Activated CD8-positive, alpha-beta memory T cell treated with anti-CD3 and anti-CD28 coated beads, Interleukin-2, amount 50 U/mL, for 4 hours (primary cell): ENCODE measurements at places on chromosomes 7 and 10.

DNA sequence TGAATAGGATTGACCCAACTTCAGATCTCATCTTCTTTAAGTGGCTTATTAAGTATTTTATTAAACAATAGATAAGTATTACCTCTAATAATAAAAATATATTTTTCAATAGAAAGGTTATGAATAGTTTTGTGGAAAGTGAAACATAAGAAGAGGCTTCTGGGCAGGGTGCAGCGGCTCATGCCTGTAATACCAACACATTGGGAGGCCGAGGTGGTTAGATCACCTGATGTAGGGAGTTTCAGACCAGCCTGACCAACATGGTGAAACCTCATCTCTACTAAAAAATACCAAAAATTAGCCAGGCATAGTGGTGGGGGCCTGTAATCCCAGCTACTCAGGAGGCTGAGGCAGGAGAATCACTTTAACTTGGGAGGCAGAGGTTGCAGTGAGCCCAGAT lies 26.5 kb downstream of the GPR85 start:
- DNase-seq = no peak

- no peak for DNase-seq
Observed at GRCh38 chr7:155824227-155824886, 12.1 kb upstream of the SHH start.

- DNase-seq = no peak
Observed at GRCh38 chr10:120987359-120987758, 136.2 kb downstream of the WDR11 start.

GRCh38 chr10:36759141-36759805 lies 366.1 kb upstream of the ANKRD30A start:
- DNase-seq = no peak

DNA sequence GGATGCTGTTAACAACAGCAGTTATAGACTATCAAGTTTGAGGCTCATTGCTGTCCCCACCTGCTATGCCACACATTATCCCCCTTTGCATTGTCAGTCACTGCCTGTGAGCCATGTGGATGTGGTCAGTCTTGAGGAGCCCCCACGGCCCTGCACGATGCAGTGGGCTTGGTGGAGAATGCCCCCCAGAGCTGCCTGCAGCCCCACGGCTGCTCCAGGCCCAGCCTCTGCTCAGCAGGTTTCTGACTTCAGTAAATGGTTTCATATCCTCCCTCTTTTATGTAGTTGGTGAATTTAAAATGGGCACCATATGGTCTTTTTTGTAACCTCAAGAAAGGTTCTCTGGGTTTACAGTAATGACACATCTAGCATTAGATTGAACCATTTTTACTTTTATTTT lies 164.1 kb downstream of the EBF3 start:
- DNase-seq = no peak

DNA sequence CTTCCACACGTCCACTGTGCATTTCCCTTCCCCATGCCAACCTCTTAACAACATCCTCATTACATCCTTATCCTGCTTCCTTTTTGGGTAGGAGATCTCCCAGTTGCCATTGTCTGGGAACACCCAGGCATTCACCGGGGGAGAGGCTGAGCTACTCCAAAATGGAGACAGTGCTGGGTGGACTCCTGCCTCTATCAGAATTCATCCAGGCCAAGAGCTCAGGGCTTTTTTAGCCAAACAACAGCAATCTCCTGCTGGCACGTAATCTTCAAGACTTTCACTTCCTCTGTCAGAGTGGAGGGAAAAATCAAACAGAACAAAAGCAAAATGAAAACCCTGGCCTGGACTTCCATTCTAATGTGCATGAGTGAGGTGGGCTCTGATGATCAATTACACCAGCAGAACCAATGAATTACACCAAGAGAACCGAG lies 245.0 kb downstream of the PRPF18 start:
- DNase-seq = no peak

GRCh38 chr7:43954524-43955228 lies 28.4 kb downstream of the UBE2D4 start:
- DNase-seq = no peak

- DNase-seq = no peak
Observed at GRCh38 chr7:138785587-138786437, 12.0 kb upstream of the TMEM213 start.

- DNase-seq = no peak
Observed at GRCh38 chr10:44818041-44818649, 93.0 kb upstream of the TMEM72 start.

GRCh38 chr7:129615018-129615417 lies 3.5 kb downstream of the NRF1 start:
- DNase-seq = no peak

GRCh38 chr7:36506820-36507219 lies 117.2 kb downstream of the ANLN start:
- DNase-seq = no peak

DNA sequence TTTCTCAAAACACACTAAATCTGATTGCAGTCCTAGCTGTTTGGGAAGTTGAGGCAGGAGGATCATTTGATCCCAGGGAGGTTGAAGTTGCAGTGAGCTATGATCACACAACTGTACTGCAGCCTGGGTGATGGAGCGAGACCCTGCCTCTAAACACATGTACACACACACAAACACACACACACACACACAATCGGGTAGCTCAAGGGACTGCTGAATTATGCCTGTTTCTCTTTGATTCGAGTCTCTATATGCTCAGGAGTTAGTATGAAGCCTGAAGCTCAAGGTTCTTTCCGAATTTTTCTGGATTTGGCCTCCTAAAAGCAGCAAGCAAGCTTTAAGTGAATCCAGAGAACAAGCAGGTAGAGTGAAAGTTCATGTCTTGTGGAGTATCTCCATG lies 22.5 kb downstream of the PRTFDC1 start:
- no peak for DNase-seq

DNA sequence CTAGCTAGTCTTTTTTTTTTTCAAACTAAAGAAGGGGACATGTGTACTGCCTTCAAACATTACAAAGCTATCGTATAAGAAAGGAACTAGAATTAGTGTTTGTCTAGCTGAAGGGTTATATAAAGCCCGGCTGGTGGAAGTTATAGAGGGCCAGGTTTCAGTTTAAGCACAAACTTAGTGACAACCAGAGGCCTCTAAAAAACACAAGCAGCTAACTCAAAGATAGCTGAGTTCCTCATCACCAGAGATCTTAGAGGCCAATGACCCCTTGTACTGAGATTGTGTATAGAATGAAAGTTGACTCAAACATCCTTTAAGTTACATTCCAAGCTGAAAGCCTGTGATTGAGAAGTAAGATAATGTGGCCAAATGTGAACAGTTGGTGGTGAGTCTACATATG lies 28.1 kb upstream of the SGMS1 start:
- DNase-seq = no peak

- DNase-seq = no peak
Observed at GRCh38 chr7:94067506-94067905, 63.4 kb upstream of the BET1 start.

GRCh38 chr7:6727663-6728062 lies 20.9 kb upstream of the ZNF12 start:
- no peak for DNase-seq
